Stimulated activated CD4-positive, alpha-beta T cell treated with anti-CD3 and anti-CD28 coated beads, Interleukin-1b, Interleukin-23, amount 100 ng/mL, for 4 hours (primary cell): ENCODE measurements at places on chromosomes 13 and 19.
A peak's percentile ranks its signal among the peaks of the same experiment; 100 is the strongest.

GRCh38 chr13:73531014-73531413 lies 472.2 kb downstream of the KLF5 start:
- DNase-seq = no peak

DNA sequence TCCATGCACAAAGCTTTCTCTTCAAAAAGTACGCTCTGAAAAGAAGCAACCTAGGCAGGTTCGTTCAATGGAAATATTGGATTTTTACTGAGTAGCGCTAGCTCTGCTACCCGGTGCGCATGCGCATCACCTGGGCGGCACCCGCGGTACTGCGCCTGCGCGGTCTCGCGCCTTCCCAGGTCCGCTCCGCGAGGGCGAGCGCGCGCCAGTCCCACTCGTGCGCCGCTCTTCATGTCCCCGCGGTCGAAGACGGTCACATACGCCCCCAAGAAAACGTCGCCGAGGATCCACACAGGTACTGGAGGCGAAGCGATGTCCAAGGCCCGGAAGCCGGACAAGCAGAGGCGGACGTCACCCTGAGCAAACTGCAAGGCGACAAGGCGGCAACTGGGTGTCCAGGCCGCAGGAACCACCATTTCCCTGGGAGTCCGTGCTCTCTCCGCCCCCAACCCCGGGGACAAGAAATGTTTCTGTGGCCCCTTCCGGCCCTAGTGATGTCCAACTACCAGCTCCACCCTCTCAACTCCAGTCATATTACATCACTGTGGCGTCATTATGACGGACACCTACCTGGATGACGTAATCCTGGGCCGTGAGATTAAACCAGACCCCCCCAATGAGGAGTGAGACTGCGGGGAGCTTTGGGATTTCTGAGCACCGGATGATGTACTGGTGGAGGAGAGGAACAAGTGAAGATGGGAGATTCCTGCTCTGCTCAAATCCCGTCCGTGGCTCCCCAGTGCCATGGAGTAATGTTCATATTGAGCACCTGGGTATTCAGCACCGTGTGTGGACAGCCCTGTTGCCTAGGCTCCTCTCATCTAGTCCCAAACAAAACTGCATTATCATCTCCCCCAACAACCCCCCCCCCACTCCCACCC lies 4.8 kb upstream of the KCNC3 start:
- peak; percentile 83 for DNase-seq

DNA sequence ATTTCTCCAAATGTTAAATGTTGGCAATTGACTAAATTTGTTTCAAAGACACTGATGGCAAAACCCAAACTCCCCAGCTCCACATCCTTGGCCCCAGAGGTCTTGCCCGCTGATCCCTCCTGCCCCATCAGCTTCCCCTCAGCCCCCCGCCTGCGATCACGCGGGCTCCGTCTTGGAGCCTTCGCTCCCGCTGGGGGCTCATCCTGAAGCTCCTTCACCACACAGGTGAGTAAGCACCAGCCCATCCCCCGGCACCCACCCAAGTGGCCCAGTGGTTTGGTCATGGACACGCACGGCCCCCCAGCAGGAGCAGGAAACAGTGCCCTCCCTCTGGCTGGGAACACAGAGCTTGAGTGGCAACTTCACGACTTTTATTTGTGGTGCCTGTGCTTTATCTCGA lies 14.9 kb downstream of the EPS8L1 start:
- no peak for DNase-seq

DNA sequence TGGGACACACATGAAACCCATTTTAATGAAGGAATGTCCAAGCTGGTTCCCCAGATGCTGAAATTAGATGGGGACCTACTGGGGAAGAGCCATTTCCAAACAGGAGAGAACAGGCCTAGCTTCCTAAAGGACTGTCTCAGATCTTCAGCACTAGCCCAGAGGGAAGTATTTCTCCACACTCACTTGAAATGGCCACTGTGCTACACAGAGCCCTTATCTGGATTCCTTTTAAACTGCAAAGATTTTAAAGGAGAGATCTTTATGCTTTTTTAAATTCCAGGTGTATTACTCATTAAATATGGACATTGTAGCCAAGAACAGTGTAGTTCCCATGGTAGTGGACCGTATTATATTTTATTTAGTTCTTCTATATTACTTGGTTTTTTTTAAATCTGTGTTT lies 255.3 kb downstream of the SHISA2 start:
- DNase-seq = no peak

DNA sequence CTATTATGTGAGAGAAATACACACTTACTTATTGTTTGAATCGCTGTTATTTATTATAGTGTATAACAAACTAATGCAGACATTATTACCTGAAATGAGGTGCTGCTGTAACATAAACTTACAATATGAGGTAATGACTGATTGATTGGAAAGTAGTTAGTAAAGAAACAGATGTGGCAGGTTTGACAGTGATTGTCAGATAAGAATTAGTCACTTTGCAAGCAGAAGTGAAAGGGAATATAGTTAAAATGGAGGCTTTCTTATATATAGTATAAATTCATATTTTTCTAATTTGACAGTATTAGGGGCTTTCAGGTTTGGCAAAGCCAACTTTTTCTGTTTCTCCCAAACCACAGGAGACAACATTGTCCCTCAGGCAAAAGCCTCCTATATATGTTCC lies 20.6 kb downstream of the MIR17HG start:
- DNase-seq = no peak

- DNase-seq = peak; percentile 69
Measured at GRCh38 chr13:46184277-46184699, 2.3 kb upstream of the LCP1 start.

GRCh38 chr13:112728375-112729126 lies 38.7 kb downstream of the ATP11A start:
- no peak for DNase-seq

DNA sequence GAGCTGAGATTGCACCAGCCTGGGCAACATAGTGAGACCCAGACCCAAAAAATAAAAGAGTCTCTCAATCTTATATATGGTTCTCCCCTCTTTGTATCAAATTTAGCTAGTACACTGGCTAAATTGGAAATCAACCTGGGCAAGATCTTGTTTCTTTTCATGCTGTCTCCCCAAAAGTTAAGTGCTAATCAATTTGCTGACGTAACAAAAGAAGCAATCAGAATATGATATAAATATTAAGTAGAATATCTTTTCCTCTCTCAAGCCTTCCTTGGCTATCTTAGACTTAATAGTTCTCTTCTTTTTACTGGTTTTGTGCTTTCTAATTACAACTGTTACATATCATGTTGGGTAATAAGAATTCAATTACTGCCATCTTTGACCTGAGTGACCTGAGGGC lies 258.9 kb downstream of the KCNRG start:
- DNase-seq = no peak

DNA sequence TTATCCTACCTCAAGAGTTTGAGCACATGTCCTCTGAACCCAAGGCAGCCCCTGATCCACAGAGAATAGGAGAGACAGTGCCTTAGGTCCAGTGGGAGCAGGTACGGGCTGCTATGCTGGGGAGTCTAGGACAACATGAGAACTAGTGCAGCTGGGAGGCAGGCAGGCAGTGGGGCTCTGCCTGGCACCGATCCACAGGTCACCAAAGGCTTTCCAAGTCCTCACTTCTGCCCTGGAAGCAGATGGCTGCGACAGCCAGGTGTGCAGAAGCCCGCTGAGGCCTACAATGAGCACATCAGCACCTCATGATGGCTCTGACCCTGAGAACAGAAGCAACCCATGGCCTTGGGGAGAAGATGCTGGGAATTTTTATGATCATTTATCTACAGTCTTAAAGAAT lies 29.8 kb upstream of the EPHX3 start:
- no peak for DNase-seq

GRCh38 chr19:38653028-38653571 lies 5.7 kb downstream of the ACTN4 start:
- no peak for DNase-seq

DNA sequence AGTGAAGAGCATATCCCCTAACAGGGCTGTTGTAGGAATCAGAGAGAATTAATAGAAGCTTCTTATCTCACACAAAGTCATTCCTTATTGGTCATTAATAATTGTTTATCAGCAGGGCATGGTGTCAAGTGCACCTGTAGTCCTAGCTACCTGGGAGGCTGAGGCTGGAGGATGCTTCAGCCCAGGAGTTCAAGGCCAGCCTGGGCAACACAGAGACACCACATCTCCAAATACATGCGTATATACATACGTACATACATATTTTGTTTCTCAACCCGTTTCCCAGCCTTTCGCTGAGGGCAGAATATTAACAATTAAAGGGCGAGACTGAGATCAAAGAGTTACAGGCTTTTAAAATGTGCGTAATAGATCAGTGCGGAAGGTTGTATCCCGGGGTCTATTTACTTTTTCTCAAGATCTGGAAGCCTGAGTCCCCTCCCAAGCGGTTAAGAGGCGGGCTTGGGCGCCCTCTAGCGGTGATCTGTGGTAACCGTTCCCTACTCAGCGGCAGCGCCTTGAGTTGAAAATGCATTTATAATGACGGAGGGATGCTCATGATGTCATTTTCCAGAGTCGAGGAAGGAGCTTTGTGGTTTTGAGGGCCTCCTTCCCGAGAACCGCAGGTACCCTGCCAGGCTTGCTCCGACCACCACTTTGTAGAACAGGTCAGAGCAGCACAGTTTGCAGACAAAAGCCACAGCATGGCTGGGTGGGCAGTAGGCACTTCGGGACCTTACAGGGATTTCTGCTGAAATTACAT lies 169.6 kb upstream of the GPR12 start:
- DNase-seq = peak; percentile 65

GRCh38 chr13:34772881-34773280 lies 169.2 kb upstream of the NBEA start:
- no peak for DNase-seq

- DNase-seq = no peak
Measured at GRCh38 chr19:34067861-34068271, 104.4 kb upstream of the LSM14A start.

- no peak for DNase-seq
Measured at GRCh38 chr13:111152844-111153243, 37.7 kb downstream of the ARHGEF7 start.

GRCh38 chr13:30216111-30216510 lies 91.2 kb downstream of the KATNAL1 start:
- DNase-seq = no peak

GRCh38 chr19:18292462-18292809 lies 11.0 kb upstream of the JUND start:
- DNase-seq = no peak

DNA sequence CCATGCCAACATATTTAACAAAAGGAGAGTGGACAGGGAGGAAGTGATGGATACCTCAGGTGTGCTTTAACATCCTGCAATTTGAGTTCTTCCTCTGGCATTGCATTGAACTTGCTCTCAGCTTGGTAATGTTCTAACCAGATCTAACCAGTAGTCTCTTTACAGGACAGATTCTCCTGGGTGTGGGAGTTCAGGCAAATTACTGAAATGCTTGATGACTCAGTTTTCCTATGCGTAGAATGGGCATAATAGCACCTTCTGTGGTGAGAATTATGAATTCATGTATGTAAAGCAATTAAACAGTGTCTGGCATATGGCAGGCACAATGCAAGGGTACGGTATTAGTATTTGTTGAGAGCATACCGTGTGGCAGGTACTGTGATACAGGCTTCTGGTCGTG lies 3.6 kb downstream of the AKAP11 start:
- DNase-seq = no peak

GRCh38 chr13:60286707-60287106 lies 110.3 kb upstream of the TDRD3 start:
- DNase-seq = no peak

- no peak for DNase-seq
Measured at GRCh38 chr19:33390101-33390907, 16.8 kb downstream of the CEBPG start.

DNA sequence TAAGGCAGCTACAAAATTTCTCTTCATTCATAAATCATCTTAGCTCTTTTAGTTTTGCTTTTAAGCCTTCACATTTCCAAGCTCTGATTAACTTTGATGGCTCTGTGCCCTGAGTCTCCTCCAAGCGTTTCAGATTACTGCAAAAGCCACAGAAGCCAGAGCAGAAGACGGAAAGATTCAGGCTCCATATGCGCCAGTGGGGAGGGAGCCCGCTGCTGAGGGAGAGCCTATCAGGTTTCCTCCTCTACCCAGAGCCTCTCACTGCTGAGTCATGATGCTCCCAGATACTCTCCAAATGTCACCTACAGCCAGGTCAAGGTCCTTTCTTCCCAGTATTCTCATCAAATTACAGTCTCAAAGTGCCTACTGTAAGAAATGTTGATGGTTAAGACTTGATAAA lies 193.6 kb downstream of the RAP2A start:
- DNase-seq = no peak

DNA sequence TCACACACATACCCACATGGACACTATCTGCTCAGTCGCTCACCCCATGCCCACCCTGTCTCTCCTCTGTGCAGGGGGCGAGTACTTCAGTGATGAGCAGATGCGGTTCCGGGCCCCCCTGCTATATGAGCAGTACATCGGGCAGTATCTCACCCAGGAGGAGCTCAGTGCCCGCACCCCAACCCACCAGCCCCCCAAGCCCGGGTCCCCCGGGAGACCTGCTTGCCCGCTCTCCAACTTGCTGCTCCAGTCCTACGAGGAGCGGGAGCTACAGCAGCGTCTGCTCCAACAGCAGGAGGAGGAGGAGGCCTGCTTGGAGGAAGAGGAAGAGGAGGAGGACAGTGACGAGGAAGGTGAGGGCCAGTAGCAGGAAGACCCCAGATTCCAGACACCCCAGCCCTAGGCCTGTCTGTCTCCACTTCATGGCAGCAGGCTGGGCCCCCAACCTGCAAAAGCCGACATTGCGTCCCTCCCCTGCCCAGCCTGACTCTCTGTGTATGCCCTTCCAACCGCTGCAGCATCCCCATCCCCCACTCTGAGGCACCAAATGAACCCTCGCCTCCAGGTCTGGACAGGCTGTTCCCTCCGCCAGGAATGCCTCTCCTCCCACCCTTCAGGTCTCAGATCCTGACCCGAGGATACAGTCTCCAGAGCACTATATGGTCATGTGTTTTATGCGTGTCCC lies 9.7 kb downstream of the CCDC97 start:
- DNase-seq = no peak

DNA sequence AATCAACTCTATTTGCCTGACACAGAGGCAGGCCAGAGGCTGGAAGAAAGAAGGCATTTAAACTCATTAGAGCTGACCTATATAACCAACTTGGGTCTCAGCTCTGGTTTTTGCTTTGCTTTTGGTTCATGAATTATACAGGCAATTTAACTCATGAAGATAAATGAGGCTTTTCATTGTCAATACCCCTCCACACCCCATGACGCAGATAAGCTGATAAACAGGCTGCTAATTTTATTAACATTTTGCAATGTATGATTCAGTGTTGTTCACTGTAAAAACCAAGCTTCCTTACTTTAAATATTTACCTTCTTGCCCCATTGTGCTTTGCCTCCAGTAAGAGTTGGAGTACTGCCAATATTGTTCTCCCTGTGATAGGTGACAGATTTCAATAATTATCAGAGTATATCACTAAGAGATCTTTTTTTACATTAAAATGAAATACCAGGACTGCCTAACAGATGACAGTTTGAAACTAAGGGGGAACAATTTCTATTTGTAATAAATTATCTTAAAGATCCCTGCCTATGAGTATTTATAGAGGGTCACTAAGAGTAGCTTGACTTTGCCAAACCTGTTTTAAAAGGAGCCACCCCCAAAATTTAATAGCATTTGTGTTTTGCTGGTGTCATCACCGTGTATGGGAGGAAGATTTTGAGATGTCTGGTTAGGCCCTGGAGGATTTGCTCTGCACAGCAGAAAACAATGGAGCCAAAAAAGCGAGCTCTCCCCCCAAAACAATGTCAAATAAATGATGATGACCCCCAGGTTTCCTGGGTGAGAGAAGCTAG lies 472.7 kb upstream of the NBEA start:
- DNase-seq = no peak

- no peak for DNase-seq
Measured at GRCh38 chr13:94968757-94969086, 256.4 kb upstream of the SOX21 start.

- DNase-seq = peak; percentile 77
Measured at GRCh38 chr19:4831304-4831978, at the start of gene TICAM1. Gene TICAM1 (minus strand): TSS chr19:4831712. CDS start chr19:4818377, 13,335 bp downstream.
